ENCODE measurements at places on chromosomes 16 and 17.
A peak's percentile ranks its signal among the peaks of the same experiment; 100 is the strongest.

- no peak for DNase-seq
These were observed 34.4 kb upstream of the ADGRG1 start for GRCh38 chr16:57593990-57594389.

DNA sequence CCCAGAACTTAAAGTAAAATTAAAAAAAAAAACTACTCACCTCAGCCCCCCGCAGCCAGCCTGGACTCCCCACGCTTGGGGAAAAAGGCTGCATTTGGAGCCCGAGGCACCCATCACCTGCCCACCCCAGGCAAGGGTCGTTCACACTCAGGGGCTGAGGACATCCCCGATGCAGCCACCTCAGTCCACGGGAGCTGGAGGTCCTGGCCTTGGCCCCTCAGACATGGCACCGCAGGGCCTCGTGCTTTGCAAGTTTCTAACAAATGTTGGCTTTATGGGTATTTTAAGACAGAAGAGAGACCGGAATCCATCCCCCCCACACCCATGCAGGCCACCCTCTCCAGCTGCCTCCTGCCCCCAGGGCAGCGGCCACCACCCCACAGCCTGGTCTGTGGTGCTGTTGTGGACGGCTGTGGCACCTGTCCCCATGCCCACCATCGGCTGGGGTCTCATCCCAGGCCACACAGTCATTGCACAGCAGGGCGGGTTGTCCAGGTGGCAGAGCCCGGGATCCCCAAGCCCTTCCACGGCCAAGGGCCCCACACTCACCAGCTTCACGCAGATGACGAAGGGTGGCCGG, 116.4 kb upstream of the ZNF750 start:
- no peak for DNase-seq

DNA sequence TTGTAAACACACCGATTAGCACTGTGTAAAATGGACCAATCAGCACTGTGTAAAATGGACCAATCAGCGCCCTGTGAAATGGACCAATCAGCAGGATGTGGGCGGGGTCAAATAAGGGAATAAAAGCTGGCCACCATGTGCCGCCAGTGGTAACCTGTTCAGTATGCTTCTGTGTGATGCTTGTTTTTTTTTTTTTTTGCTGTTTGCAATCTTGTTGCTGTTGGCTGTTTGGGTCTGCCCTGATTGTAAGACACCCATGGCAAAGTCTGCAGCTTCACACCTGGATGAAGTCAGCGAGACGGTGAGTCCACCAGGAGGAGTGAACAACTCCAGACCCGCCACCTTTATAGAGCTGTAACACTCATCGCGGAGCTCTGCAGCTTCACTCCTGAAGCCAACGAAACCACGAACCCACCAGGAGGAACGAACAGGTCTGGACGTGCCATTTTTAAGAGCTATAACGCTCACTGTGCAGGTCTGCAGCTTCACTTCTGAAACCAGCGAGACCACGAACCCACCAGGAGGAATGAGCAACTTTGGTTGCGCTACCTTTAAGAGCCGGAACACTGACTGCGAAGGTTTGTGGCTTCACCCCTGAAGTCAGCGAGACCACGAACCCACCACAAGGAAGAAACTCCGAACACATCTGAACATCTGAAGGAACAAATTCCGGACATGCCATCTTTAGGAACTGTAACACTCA, 85.0 kb upstream of the MED9 start:
- peak; percentile 75 for DNase-seq

GRCh38 chr16:70726892-70727361, 41.1 kb upstream of the MTSS2 start:
- DNase-seq = no peak

- DNase-seq = no peak
These were observed 39.7 kb upstream of the PITPNM3 start for GRCh38 chr17:6596081-6596480.

DNA sequence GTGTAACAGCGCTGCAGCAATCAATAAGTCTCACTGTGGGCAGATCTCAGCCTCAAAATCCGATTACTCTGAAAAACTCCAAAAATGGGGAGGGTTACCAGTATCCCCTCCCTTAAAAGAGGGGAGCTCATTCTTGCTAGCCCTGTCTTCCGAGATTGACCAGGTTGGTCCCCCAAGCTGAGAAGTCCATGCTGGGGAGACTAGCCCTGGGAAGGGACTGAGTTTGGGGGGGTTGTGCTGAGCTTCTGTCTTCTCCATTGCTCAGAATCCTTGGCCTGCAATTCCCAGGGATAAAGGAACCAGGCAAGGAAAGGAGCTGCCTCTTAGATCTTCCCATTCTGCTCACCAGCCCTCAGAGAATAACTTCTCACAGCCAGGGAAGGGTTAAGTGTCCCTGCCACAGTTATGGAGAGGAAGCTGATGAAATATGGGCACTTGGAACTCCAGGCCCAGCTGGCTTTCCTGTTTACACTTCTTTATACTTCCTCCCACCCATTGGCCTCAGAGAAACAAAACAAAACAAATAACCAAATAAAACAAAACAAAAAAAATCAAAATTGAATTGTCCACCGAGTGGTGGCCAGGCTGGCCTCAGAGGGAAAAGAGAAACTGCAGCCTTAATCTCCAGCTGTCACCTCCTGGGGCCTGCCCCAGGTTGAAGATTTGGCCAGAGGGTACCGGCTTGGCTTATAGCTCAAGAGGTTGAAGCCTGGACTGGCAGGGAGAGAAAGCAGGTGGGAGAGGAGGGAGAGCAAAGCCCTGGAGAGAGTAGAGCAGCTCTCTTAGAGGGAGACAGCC, 2.6 kb downstream of the HOXB3 start:
- DNase-seq = no peak

DNA sequence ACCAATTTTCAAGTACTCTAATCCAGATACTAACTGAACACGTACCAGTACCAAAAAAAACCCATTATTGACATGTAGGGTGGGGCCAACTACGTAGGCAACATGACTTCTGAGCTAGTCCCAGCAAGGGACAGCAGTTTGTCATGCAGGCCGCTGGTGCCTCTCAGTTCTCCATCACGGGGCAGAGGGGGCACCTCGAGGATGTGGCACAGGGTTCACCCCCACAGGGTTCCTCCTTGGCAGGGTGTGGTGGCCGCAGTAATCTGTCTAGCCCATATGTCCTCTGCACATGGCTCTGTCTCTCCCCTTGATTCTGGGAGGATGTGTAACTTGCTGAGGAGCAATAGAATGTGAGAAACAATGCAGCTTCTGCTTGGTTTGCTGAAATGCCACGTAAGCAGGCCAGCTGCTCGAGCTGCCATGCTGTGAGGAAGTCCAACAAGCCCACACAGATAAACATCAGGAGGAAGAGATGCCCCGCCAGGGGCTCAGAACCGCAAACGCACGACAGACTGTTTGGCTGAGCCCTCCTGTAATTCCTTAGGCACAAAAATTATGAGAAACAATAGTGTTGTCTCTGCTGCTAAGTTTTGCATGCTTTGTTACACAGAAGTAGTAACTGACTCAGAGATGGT, 62.4 kb downstream of the NT5M start:
- no peak for DNase-seq

DNA sequence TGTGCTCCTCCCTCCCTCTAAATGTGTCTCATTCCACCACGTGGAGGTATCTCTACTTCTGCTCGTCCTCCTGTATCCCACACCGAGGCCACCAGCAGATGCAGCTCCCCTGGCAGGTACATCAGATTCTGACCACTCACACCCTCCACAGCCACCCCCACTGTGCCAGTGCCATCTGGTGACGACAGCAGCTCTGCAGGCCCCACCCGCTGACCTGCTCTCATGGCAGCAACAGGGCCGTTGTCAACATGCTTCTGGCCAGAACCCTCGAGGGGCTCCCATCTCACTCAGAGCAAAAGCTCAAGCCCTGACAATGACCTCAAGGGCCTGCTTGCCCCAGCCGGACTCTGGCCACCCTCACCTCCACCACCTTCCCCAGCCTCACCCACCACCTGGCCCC, 93.4 kb downstream of the AMFR start:
- no peak for DNase-seq

DNA sequence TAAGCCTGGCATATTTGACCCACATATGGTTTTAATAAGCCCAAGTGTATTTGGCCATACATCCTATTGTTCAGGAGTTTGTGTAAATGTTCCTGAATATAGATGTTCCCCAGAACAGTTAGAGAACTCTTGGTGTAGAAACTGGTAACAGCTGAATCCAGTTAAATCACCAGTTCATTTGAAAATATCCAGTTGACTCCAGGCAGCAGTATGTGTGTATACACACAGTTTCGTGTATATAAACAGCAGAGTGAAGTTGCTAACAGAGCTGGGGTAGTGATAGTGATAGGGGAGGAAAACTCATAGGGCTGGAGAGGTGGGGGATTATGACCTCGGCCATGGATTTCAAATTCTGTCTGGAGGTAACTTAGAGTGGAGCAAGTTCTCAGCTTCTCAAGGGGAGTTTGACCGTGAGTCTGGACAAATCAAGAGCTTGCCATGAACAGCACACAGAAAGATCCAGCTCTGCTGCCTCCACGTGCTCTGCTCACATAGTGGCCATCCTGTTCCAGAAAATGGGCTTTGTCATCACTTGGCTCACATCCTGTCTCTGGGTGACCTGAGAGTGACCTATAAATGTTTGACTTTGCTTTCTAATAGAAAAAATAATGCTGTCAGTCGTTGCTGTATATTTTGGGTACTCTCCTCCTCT, 30.6 kb upstream of the MMD start:
- DNase-seq = no peak

DNA sequence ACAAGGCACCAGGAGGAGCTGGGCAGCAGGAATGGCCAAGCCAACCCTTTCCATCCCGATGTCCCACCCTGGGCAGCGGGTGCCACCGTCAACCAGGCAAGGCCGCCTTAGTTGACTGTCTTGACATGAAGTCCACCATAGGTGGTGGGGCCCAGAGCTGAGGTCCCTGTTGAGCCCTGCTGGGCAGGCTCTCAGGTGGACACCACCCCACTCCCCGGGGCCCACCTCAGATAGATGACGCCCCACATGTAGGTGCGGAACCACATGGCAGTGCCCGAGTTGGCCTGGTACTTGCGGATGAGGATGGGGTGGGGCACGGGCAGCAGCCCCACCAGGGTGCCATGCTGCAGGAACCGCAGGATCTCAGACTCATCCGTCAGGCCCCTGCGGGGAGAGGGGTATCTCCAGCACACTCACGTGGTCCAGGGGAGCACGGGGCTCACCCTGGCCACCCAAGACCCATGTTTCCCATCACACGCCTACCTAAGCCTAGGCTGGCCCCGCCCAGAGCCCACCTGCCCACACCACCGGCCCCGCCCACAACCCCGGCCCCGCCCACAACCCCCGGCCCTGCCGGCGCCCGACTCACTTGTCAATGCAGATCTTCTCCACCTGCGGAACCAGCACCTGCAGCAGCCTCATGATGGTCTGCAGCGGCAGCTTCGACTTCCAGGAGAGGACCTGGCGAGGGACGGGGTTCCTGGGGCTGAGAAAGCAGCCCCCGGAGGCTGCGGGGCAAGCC, 16.2 kb downstream of the OTOP3 start:
- DNase-seq = no peak

Data from immature natural killer cell (primary cell).